Uterus (tissue), 4 donors: ENCODE measurements at places on chromosomes 6 and 20.

DNA sequence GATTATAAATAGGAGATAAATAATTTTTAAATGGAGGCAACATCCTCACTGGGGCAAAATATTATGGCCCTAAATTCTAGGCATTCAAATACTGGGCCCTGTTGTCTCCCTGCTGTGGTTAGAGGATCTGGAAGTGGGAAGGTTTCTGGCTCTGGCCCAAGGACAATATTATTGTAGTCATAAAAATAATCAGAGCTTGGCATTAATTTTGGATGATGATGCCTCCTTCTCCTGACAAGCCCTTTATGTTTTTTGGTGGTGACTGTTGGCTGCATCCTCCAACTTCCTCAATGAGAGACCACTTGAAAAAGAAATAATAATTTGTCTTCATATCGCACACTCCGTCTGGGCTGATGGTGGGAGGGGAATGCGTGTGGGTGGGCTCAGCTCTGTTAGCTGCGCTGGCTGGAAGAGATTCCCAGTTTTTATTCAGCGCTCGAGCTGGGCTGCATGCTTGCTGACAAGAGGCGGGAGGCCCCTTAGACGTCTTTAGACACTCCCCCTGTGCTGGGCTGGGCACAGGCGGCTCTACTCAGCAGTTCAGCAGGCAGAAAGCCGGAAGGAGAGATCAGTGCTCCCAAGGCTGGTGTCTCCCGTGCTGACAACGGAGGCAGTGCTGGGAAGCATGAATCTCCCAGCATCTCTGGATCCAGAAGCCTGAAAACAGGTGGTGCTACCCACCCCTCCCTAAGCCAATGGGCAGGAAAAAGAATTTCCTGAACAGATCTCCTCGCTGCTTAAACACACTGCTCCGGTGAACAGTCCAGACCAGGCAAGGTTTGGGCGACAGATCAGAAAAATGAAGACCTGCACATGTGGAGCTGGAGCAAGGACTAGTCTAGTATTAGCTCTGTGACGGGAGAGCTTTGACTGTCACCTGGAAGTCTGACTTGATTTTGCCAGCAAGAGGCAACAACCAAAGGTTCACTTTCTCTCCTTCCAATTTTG lies 97.7 kb downstream of the SYCP2 start:
- DNase-seq = peak; percentile 47
- H3K27me3 ChIP-seq = no peaks in the 10 kb centered on the region
- H3K4me1 ChIP-seq = peaks cover 3% of the 10 kb centered on the region
- peak overlapping the region; percentile 25 for H3K27ac ChIP-seq
- no peaks in the 10 kb centered on the region for H3K36me3 ChIP-seq

GRCh38 chr6:30985490-30985889 lies 2.0 kb downstream of the MUC21 start:
- H3K27me3 ChIP-seq = no peaks in the 10 kb centered on the region
- H3K27ac ChIP-seq = no peak overlapping the region
- H3K4me3 ChIP-seq = no peak overlapping the region
- H3K36me3 ChIP-seq = no peaks in the 10 kb centered on the region
- DNase-seq = no peak

DNA sequence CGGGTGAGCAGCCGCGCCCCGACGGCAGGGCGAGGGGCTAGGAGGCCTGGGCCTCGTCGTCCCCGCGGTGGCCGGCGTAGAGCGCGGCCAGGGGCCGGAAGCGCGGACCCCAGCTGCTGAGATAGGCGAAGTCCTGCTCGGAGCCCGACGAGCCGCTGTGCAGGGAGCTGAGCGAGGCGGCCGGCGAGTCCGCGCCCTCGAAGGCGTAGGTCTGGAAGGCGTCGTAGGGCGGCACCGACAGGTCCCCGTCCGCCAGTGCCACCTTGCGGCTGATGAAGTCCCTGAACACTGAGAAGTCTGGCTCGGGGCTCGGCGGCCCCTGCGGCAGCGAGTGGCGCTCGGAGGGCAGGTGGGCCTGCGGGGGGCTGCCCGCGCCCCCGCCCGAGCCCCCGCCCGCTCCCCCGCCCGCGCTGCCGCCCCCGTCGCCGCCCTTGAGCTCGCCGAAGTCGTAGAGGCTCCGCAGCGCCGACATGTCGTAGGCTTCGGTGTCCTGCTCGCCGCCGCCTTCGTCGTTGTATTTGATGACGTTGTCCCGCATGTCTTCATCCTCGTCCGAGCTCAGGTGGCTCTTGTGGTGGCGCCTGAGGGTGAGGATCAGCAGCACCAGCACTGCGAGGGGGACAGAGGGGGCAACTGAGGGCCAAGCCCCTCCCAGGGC lies 56.5 kb downstream of the CD40 start:
- H3K27me3 ChIP-seq = peaks cover 18% of the 10 kb centered on the region
- H3K27ac ChIP-seq = no peak overlapping the region
- no peak overlapping the region for H3K4me3 ChIP-seq
- peak; percentile 48 for DNase-seq

GRCh38 chr6:34714663-34715062 lies 18.1 kb upstream of the ILRUN start:
- H3K4me1 ChIP-seq = no peaks in the 10 kb centered on the region
- H3K4me3 ChIP-seq = no peak overlapping the region
- no peak overlapping the region for H3K27ac ChIP-seq
- H3K27me3 ChIP-seq = no peaks in the 10 kb centered on the region
- H3K36me3 ChIP-seq = no peaks in the 10 kb centered on the region

DNA sequence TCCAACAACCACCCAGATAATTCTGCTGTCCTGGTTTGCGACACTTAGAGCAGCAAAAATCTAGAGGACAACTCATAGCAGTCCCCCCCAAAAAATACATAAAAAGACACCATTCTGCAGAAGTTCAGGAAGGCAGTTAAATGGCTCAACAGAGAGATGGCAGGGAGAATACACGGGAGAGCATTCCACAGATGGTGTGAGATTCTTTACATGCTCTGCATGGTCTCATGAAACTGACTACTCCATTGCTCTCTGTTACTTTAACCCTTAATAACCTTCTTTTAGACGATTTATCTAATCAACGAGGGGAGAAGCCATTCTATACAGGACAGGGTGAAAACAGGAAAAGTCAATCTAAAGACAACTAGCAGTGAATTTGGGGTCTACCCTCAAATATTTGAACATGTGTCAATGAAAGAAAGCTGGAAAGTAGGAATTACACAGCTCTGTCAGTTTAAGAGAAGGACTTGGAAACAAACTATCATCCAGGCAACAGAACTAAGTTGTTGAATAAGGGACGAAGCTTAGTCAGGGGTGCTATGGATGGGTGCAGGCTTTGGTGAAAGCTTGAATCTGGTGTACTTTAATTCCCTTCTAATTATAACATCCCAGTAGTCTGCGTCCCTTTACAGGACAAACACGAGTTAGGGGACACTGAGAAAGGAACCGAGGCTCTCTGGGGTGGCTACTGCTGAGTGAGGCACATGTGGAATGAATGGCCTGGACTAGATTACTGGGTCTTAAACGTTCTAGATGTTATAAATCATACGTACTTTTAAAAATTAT lies 5.1 kb downstream of the PERP start:
- no peak overlapping the region for H3K27ac ChIP-seq
- no peaks in the 10 kb centered on the region for H3K4me1 ChIP-seq
- no peaks in the 10 kb centered on the region for H3K36me3 ChIP-seq
- no peak for DNase-seq
- H3K4me3 ChIP-seq = no peak overlapping the region

GRCh38 chr20:34085544-34086040 lies 26.5 kb downstream of the EIF2S2 start:
- H3K27me3 ChIP-seq = no peaks in the 10 kb centered on the region
- no peak overlapping the region for H3K27ac ChIP-seq
- H3K4me3 ChIP-seq = no peak overlapping the region
- DNase-seq = no peak

GRCh38 chr6:21501021-21501354 lies 92.6 kb upstream of the SOX4 start:
- no peaks in the 10 kb centered on the region for H3K36me3 ChIP-seq
- peak overlapping the region; percentile 71 for H3K27ac ChIP-seq
- DNase-seq = no peak
- no peaks in the 10 kb centered on the region for H3K27me3 ChIP-seq
- peaks cover 4% of the 10 kb centered on the region for H3K4me1 ChIP-seq
- no peak overlapping the region for H3K4me3 ChIP-seq

DNA sequence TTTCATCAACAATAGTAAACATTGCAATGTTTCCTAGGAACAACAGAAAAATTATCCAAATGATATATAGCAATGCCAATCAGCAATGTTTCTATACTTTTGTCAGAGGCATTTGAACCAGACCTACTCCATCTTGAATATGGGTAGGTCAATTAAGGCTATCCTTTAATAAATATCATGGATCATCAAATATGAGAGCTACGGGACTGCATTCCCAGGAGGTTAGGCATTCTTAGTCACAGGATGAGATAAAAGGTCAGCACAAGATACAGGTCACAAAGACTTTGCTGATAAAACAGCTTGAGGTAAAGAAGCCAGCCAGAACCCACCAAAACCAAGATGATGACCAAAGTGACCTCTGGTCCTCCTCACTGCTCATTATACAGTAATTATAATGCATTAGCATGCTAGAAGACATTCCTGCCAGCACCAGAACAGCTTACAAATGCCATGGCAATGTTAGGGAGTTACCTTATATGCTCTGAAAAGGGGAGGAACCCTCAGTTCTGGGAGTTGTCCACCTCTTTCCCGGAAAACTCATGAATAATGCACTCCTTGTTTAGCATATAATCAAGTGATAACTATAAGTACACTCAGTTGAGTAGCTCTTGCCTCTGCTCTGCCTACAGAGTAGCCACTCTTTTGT lies 8.6 kb upstream of the SERPINB6 start:
- H3K27me3 ChIP-seq = no peaks in the 10 kb centered on the region
- no peaks in the 10 kb centered on the region for H3K36me3 ChIP-seq
- peaks cover 3% of the 10 kb centered on the region for H3K4me1 ChIP-seq
- no peak overlapping the region for H3K4me3 ChIP-seq
- no peak overlapping the region for H3K27ac ChIP-seq

DNA sequence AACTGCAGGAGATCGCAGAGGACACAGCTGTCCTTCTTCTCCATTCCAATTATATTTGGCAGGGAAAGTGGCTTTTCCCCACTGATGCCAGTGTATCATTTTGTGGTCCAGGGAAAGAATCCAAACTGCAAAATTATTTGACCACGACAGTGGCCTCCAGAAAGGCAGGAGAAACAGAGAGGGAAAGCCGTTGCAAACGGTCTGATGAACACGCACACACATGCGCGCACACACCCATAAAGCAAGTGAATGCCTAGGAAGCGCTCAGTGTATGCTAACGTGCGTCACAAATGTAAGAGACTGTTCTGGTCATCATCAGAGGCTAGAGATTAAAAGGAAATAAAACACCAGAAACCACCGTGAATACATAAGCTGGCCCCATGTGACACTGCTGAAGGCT lies 54.0 kb downstream of the NPEPL1 start:
- no peaks in the 10 kb centered on the region for H3K4me1 ChIP-seq
- no peak for DNase-seq
- H3K4me3 ChIP-seq = no peak overlapping the region

GRCh38 chr20:60148885-60149284 lies 190.7 kb downstream of the CDH26 start:
- H3K27ac ChIP-seq = no peak overlapping the region
- H3K4me1 ChIP-seq = no peaks in the 10 kb centered on the region
- DNase-seq = no peak
- H3K27me3 ChIP-seq = no peaks in the 10 kb centered on the region
- H3K36me3 ChIP-seq = no peaks in the 10 kb centered on the region
- no peak overlapping the region for H3K4me3 ChIP-seq

- no peaks in the 10 kb centered on the region for H3K4me1 ChIP-seq
- no peak for DNase-seq
- H3K4me3 ChIP-seq = no peak overlapping the region
- no peaks in the 10 kb centered on the region for H3K36me3 ChIP-seq
- peaks cover 3% of the 10 kb centered on the region for H3K27me3 ChIP-seq
Observed at GRCh38 chr6:55980627-55981211, 105.3 kb upstream of the BMP5 start.

DNA sequence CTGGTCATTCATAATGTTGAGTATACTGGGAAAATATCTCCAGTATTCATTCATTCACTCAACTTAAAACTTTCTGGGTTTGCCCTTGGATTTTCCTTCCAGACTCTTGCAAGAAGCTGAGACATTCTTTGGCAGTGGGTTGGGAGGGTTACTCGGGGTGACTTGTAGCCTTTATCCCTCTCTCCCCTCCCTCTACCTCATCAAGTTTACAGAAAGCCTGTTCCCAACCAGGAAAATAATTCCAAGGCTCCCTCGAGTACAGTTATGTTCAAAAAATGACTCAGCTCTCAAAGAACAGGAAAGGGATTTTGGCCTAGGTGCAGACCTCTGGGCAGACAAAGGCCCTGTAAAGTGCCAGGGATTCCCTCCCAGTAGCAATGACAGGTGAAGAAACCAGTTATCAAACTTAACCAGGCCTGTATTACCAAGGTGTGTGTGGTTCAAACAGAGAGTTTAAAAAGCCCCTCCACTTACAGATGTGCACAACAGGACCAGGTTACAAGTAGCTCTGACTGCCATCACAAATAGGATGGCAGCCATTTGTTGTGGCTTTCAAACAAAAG lies 22.2 kb downstream of the FKBP1A start:
- peaks cover 5% of the 10 kb centered on the region for H3K4me1 ChIP-seq
- no peak for DNase-seq
- H3K27ac ChIP-seq = peak overlapping the region; percentile 72
- no peaks in the 10 kb centered on the region for H3K36me3 ChIP-seq
- H3K4me3 ChIP-seq = no peak overlapping the region

GRCh38 chr6:38638941-38639497 lies 710 bp downstream of the BTBD9 start:
- no peaks in the 10 kb centered on the region for H3K27me3 ChIP-seq
- H3K4me1 ChIP-seq = no peaks in the 10 kb centered on the region
- DNase-seq = no peak
- peak overlapping the region; percentile 92 for H3K4me3 ChIP-seq
- H3K36me3 ChIP-seq = no peaks in the 10 kb centered on the region
- peak overlapping the region; percentile 97 for H3K27ac ChIP-seq

- DNase-seq = no peak
- H3K27me3 ChIP-seq = no peaks in the 10 kb centered on the region
- H3K36me3 ChIP-seq = no peaks in the 10 kb centered on the region
- no peak overlapping the region for H3K27ac ChIP-seq
Observed at GRCh38 chr6:33676416-33677142, 34.9 kb downstream of the UQCC2 start.

GRCh38 chr6:28220257-28221133 lies 4.6 kb upstream of the ZSCAN9 start:
- no peaks in the 10 kb centered on the region for H3K4me1 ChIP-seq
- H3K36me3 ChIP-seq = no peaks in the 10 kb centered on the region
- no peak overlapping the region for H3K27ac ChIP-seq
- DNase-seq = no peak
